GOT3 (cell line): ENCODE measurements at places on chromosomes 6 and 20.

DNA sequence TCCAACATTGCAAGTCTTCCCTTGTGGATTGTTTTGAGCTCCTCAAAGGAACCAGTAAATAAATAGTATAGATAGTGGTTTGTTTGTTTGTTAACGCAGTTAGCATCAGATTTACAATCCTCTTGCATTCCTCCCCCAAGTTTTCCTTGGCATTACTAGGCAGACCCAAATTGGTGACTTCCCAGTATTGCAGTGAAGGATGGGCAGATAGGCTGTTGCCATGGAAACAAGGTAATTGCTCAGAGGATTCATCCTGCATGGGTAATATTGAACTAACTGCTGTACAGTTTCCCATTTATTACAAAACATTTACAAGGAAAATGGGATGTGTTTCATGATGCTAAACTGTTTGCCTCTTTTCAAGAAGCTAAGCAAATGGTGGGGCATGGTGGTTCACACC is 477.2 kb downstream of the EPM2A start:
- no peak for DNase-seq

- DNase-seq, result no peak
Measured at GRCh38 chr6:17712576-17712975, 5.9 kb upstream of the NUP153 start.

DNA sequence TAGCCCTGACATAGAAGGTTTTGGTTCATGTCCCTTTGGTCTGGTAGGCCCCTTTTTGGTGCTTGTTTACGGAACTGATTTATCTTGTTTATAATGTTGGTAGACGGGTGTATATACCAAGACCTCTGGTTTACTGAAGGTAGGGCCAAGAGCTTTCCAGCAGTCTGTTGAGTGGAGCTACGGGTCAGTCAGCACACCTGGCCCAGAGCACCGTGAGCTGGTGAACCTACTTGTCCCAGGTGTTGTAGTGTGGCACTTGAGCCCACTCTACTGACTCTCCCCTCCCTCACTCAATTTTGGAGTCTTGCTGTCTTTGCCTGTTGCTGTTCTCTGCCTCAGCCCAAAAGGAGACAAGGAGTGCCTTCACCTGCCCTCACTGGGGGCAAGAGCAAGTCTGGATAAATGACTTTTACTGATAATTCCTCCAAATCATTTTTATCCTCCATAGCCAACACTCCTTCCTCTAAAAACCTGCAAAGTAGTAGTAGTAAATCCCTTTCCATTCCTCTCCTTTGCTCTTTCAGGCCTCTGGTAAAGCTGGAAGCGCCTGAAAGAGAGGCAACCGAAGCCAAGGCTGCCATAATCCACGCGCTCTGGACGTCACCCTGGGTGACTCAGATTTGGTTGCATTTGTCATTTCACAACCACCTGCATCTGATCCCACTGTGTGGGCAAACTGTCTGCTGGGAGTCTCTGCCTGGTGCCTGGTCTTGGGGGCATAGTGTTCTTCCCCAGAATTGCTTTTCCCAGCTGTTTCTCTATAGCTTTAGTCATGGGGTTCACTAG is 22.2 kb downstream of the RREB1 start:
- DNase-seq, result no peak

GRCh38 chr6:36285797-36286196 is 15.9 kb downstream of the PNPLA1 start:
- no peak for DNase-seq

- DNase-seq, result no peak
Measured at GRCh38 chr20:952196-952795, 36.2 kb upstream of the ANGPT4 start.

- DNase-seq, result no peak
Measured at GRCh38 chr20:61628901-61629601, 377.0 kb downstream of the CDH4 start.

GRCh38 chr6:134593442-134593841 is 275.5 kb upstream of the SGK1 start:
- DNase-seq, result no peak

DNA sequence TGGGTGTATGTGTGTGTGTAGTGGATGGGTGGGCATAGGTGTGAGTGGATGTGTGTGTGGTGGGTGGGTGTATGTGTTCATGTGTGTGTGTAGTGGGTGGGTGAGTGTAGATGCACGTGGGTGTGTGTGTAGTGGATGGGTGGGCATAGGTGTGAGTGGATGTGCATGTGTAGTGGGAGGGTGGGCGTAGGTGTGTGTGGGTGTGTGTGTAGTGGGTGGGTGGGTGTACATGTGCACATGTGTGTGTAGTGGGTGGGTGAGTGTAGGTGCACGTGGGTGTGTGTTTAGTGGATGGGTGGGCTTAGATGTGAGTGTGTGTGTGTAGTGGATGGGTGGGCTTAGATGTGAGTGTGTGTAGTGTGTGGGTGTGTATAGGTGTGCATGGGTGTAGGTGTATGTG is 104.4 kb downstream of the MYLK4 start:
- no peak for DNase-seq
